ENCODE measurements at places on chromosomes 11 and 22.
A peak's percentile ranks its signal among the peaks of the same experiment; 100 is the strongest.

GRCh38 chr11:92857407-92857806 is 112.0 kb upstream of the MTNR1B start:
- no peak for DNase-seq

- no peak for DNase-seq
Observed at GRCh38 chr22:20632518-20632917, 125.1 kb downstream of the MED15 start.

DNA sequence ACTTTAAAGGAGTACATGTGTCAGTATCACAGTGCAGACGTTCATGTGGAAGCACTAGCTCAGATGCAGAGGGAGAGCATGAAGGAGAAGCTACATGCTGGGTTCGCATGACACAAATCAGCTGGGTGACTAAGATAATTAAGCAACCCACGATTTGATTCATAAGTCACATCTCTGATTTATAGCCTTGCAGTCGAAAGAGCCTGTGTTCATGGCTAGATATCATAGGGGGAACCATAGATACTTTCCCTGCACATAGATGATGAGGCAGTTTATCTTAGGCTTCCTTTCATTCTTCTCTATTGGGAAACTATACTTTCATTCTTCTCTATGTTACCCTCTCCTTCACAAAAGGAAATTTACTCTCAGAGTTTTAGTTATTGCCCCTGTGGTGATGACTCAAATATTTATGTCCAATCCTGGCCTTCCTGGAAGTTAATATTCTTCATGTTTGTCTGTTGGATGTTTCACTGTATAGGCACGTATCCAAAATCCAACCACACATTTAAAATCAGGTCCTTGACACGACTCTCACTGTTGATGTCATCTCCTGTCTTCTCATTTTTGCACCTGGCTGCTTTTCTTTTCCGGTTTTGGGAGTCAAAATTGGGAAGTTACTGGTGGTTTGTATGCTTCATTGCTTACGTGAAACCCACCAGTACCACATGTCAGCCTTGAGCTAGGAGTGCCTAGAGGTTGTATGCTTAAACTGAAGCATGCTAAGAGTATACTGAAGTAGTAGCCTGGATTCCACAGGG is 56.3 kb upstream of the SLC5A12 start:
- DNase-seq, result no peak

GRCh38 chr11:109668973-109669634 is 247.1 kb downstream of the C11orf87 start:
- no peak for DNase-seq

- no peak for DNase-seq
Observed at GRCh38 chr11:26976389-26976788, 17.5 kb upstream of the FIBIN start.

- no peak for DNase-seq
Observed at GRCh38 chr11:58530236-58530635, 22.3 kb upstream of the OR5B21 start.

DNA sequence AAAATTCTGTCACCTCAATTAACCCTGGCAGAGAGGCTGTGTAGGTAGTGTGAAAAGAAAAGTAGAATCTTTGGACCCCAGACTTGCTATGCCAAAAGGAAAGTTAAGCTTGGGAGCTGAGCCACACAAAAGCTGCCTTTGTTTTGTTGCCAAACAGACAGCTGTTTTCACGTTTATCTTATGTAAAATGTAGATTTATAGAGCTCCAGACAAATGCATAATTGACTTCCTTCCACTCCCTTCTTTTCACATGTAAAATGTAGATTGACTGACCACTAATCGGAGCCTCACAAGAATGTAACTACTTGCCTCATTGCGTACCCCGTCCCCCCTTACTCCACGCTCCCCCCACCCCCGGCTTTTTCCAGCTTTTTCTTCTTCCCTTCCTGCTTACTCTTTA is 2302.2 kb upstream of the RAG2 start:
- DNase-seq, result no peak

DNA sequence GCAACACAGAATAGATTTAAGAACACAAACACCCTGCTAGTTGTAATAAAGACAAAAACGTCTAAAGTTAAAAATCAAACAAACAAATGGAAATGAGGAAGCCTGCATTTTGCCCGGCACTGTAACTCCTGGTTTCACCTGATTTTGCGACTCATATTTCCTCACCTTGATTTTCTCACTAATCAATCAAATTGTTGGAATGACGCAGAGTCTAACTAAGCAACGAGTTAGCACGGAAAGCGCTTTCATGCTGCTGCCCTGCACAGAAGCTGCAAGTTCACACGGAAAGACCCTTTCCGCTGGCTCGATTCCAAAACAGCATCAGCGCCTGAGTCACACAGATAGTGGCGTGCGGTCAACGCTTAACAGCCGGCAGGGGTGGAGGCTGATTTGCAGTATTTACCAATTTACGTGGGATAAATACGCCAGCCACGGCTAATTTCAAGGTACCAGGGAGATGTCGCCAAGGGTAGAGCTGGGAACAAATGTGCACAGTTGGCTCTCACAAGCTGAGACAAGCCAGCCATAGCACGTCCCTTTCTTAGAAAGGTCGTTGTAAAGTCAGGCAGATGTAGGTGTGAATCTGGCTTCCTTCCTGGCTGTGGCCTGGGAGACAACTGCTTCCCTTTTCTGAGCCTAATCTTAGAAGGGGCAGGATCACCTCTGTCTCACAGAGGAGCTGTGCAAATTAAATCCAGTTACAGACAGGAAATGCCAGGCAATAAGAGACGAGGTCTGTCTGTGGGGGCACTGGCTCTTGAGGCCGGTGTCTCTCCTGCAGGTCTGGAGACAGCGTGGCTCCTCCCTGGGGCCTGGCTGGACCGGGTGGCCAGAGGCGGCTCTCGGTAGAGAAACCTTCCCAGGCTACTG is 76.9 kb upstream of the TTLL12 start:
- DNase-seq, result peak; percentile 70

DNA sequence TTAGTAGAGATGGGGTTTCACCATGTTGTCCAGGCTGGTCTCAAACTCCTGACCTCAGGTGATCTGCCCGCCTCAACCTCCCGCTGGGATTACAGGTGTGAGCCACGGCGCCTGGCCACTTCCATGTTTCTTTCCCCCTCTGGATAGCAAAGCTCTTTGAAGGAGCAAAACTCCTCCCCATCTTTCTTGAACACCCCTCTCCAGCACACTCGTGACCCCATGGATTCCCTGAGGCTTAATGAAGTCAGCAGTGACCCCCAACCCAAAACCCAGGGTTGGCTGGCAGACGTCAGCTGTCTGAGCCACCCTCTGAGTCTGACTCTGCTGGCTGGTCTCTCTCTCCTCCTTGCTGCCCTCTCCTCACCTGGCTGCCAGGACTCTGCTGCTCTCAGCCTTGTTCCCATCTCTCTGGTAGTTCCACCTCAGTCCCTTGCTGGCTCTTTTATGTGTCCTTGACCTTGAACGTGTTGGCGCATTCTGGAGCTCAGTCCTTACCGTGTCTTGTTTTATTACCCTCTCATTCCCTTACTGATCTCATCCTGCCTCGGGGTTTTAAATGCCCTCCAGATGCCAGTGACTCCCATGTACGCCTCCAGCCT is 44.5 kb downstream of the PARVG start:
- no peak for DNase-seq

DNA sequence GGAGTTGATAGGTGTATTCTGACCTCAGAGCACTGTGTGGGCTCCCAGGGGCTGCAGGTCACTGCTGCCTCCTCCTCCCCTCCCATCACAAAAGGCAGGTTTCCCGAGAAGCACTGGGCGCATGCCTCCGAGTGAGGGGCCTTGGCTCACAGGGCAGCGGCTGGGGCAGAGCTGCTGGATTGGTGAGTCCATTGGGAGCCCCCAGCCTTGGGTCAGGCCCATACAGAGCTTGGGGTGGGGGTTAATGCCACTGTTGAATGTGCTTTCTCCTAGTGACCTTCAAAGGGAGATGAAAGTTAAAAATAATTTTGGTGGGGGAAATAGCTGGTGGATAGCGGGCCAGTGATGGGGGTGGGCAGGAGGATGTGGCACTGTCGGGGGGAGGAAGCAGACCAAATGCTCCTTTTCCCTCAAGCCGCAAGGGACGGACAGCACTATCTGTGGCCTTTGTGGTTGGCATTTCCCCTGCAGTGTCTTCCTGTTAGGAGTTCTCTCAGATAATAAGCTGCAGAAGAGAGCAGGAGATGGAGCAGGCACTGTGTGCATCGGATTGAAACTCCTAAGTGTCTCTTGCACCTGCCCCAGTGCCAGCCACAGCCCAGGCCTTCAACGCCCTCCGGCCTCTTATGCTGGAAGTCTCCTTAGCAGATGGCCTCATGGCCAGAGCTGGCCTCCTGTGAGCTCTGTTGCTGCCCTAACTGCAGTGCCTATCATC is 3.2 kb downstream of the TUBA8 start:
- DNase-seq, result no peak

DNA sequence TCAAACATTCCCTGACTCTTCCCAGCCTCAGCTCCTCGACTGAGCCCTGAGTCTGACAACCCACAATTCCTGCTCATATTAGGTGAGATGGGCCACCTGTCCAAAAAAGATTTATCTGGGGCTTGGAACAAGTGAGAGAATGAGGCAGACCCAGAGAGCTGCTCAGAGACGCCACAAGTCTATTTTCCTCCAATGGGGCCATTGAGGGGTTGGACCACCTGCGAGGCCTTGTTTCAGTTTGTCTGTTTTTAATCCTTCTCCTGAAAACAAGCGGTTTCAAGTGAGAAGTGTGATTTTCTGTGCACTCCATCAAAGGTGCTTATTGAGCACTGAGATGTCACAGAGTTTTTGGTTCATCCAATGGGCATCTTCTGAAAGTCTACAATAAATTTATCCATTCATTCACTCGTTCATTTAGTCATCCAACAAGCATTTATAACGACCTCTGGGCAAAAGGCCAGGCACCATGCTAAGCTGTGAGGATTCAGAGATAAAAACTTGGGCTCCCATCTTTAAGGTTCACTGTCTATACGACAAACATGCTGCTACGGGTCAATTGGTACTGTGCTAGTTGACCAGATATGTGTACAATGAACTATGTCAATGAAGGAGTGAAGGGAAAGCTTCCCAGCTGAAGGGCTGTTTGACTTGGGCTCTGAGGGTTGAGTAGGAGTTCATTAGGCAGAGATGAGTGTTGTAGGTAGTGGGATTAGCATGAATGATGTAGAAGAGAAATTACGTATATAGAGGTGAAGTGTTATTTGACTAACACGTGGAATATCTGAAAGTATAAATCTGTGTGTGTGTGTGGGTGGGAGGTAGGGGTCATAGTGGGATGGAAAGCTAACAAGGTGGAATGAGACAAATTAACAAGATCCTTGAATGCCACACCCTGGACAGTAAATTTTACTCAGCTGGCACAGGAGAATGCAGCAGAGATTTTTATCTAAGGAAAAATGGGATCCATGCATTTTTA is 168.9 kb downstream of the MIAT start:
- DNase-seq, result no peak

GRCh38 chr11:31959716-31960115 is 131.2 kb upstream of the RCN1 start:
- no peak for DNase-seq

- no peak for DNase-seq
Observed at GRCh38 chr11:63032457-63032856, 16.8 kb upstream of the SLC22A8 start.

DNA sequence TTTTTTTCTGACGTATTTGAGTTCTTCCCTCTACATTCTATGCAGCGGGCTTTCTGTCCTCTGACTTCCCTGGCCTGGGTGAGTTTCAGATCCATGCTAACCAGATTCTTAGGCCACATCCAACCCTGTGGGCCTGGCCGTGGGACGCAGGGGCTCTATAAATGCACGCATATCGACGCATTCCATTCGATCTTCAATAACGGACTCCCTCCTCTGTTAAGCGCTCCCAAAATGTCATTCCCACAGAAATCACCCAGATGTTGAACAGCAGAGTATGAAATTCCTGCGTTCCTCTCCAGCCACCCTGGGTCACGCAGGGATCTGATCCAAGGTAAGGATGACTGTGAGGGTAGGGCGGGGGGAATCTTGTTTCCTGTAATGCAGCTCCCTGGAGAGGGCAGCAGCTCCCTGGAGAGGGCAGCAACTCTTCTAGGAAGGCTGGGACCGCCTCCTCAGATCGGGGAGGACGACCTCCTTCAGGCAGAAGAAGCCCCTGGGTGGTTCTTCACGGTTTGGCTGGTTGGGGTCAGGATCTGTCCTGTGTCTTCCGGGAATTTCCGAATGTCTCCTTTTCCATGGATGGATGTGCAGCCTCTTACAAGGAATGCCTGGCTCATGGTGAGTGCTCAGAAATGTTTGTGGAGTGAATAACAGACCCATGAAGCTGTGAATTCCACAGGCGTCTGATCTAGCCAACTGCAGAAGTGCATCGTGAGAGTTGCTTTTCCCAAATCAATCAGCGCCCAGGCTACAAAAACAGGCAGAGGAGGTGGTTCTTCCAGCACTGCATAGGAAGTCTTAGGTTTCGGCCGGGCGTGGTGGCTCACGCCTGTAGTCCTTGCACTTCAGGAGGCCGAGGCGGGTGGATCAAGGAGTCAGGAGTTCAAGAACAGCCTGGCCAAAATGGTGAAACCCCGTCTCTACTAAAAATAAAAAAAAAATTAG is 12.2 kb downstream of the MRGPRD start:
- no peak for DNase-seq

GRCh38 chr11:58941838-58942237 is 2.5 kb downstream of the GLYATL1 start:
- no peak for DNase-seq

GRCh38 chr11:68905421-68906360 is 2.0 kb downstream of the IGHMBP2 start:
- no peak for DNase-seq

- DNase-seq, result no peak
Observed at GRCh38 chr22:30876221-30876751, 92.3 kb downstream of the MORC2 start.

GRCh38 chr11:23226331-23227077 is 366.2 kb upstream of the CCDC179 start:
- no peak for DNase-seq

GRCh38 chr22:49321477-49322055 is 506.1 kb downstream of the BRD1 start:
- DNase-seq, result peak; percentile 29

- DNase-seq, result no peak
Observed at GRCh38 chr22:47157093-47157420, 394.6 kb downstream of the TBC1D22A start.
